ENCODE measurements at places on chromosomes 12 and 14. TPM values are rescaled to one million over a fixed set of nuclear protein-coding genes. Genes with fewer than 3 reads are reported as not detected.
A peak's percentile ranks its signal among the peaks of the same experiment; 100 is the strongest.

DNA sequence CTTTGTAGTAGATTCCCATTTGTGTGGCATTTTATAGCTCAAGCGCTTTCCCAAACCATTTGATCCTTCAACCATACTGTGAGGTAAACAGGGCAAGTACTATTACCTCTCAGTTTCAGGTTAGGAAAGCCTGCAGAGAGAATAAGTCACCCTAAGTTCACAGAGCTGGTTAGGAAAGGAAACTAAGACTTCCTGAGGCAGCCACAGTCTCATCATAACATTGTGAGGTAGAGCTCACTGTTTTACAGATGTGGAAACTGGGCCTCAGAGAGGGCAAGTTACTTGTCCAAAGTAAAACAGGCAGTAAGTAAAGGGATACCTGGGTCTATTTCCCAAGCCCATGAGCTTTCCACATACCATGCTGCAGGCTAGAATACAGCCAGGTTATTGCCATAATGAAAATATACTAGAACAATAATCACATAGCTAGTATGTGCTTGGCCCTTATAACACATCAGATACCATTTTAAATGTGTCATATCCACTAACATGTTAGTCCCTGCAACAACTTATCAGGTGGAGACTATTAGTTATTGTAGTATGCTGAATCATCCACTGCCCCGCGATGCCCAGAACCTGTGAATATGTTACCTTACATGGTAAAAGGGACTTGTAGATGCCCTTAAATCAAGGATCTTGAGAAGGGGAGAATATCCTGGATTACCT, 150.9 kb upstream of the GRIP1 start:
- no peak for DNase-seq

DNA sequence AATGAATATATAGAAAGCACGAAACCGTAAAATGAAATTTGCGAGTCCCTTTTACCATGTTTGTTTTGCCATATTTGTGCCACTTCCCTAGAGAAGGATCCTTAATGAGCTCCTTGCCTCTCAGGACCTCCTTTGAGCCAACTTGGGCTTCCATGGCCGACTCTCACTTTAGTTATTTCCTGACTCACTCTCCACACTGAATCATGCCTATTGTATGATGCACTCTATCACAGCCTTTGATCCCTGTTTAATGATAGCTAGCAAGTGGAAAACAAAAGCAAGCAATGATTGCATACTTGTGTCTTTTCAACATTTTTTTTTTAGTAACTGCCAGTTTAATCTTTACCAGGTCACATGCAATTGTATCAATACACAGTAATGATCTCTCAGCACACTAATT, 153.2 kb downstream of the CCER1 start:
- DNase-seq: no peak

DNA sequence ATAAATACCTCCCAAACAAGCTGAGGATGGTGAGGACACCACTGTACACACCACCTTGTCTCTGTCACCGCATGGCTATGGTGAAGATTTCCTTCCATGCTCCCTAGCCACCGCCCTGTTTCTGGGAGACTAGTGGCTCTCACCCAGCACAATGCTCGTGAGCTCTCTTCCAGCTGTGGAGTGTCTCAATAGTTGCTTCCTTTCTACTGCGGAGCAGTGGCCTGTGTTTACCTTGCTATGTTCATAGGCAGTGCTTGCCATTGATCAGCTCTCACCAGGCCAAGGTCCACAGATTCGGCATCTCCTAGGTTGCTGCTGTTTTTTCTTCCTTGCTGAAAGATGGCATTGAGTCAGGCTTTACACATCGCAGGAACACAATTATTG, 313.6 kb upstream of the RTL1 start:
- DNase-seq: no peak

DNA sequence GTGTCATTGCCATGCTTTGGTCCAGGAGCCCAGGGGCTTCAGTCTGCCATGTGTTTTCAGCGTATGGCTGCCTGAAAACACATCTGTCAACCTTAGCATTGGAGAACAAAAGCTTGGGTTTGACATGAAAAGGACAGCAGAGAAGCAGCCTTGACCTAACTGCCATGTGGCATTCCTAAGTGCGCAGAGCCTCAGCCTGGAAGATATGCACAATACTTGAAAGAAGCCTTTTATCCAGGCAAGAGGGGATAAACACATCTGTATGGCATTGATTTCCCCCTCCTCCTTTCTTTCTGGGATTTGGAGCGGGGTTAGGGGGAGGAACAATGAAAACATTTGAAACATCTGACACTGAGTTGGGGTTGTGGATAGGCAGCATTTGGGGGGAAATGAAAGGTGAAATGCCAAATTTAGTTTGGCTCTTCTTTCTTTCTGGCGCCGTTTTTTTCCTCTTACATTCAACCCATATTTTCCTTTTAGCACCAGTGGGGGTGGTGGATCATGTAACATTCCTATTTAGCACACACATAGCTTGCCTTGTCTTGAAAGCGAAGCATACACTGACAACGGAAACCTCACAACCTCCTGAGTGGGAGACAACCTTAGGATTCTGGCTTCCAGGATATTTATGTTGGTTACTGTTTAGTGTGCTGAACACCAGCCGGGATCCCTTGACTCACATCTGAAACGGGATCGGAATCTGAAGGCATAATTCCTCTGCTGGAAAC, 177.0 kb downstream of the C12orf75 start:
- no peak for DNase-seq

DNA sequence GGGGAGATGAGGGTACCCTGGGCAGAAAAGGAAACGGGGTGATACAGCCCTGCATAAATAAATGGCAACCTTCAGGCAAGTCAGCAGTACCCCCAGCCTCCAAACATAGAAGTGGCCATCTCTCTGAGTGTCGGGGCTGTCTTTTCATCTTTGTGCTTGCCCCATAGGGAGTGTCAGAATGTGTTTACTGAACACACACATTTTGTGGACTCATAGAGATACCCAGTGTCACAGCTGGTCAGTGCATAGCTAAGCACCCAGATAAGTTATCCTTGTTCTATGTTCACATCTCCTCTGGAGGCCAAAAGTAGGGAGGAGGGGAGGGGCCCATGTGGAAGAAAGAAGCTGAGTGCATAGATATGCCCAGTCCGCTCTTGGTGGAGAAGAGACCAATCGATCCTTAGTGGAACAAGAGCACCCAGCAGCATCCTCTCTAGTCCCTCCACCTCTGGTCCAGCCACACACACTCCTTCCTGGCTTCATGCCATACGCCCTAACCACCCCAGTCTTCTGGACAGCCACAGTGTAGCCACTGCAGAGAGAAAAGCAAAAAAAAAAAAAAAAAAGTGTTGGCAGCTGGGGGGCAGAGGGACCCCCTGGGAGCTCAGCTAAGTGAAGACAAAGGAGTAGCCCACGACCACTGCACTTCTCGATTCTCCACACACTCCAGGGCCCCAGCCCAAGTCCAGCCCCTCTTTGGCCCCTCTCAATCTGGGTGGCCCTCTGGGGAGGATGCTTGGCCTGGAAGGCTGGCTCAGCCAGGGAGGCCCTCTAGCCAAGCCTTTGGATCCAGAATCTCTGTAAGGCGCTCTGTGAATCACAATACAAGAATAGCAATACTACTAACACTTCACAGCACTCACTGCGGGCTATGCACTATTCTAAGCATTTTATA, 2.6 kb downstream of the ITGA7 start:
- no peak for DNase-seq

DNA sequence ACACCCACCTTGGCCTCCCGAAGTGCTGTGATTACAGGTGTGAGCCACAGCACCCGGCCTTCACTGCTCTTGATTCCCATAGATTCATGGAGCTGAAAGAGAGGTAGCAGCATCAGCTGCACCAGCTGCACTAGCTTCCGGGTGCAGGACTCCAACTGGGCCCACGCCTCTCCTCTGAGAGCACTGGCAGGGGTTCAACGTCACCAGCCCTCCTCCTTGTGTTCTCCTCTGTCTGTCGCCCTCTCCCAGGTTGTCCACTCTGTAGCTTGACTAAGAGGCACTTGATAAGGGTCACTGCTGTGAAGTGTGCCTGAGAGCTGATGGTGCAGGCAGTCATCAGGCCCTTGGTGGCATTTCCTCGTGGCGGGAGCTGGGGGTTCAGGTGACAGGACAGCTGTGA, 28.3 kb downstream of the MLXIP start:
- DNase-seq: no peak

DNA sequence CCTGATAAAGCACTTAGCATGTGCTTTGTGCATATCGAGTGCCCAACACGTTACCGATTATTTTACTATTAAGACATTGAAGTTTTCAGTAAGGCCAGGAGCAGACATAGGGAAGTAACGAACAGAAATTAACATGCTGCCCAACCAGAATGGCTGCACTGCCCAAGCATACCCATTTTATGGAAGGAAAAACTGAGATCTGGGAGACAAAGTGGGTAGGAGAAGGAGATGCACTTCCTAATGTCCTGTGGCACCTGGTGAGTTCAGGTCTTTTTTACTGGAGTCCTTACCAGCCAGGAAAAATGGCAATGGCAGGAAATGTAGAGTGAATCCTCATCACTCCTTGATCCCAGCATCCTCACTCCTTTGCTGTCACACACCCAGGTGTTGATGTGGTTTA, 768.5 kb downstream of the MED13L start:
- DNase-seq: no peak

- no peak for DNase-seq
Observed at GRCh38 chr14:102985665-102986064, 63.2 kb downstream of the AMN start.

- DNase-seq: no peak
Observed at GRCh38 chr14:101820283-101820798, 58.8 kb downstream of the PPP2R5C start.

GRCh38 chr12:52319097-52319496, 2.1 kb downstream of the KRT83 start:
- peak; percentile 29 for DNase-seq

DNA sequence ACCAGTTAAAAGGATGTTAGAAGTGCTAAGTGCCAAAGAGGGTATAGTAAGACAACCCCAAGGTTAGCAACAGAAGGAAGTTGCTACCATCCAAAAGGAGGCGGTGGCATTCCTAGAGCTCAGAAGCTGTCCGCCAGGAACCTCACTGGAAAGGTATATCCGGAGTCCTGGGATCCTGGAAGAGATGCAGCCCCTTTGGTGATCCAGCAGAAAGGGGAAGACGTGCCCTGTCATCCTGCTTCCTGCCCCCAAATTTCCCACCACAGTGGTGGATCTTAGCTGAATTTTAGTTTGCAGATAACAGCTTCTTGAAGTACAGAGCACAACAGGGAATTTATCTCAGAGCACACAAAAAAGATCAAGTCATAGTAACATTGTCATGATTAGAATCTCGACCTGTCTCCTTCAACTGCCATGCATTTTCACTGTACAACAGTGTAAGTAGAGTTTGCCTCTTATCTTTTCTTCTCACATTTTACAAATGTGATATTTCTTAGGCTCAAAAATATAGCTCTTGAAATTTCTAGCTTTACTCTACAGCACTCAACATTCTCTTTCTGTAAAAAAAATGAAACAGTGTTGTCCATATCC, 526.3 kb downstream of the SOX5 start:
- peak; percentile 2 for DNase-seq

ITGB7 gene
- not detected for total RNA-seq

FGF23 gene
- total RNA-seq: 0.56 TPM

PZP gene
- not detected for total RNA-seq

SLC5A8 gene
- 0.35 TPM for total RNA-seq

CDCA3 gene
- 37.2 TPM for total RNA-seq

FAM216A gene
- total RNA-seq: 27.1 TPM

RNASE1 gene
- 0.56 TPM for total RNA-seq

BRF1 gene
- total RNA-seq: 27.8 TPM

SNRPF gene
- 35.4 TPM for total RNA-seq

KIF26A gene
- 82.9 TPM for total RNA-seq

ETFBKMT gene
- total RNA-seq: 3.2 TPM

Data from GM23338 (cell line).